Muscle of leg (tissue), 16 donors: ENCODE measurements at places on chromosomes 12 and 14. TPM values are rescaled to one million over a fixed set of nuclear protein-coding genes. Genes with fewer than 3 reads are reported as not detected.
A peak's percentile ranks its signal among the peaks of the same experiment; 100 is the strongest.

Gene PLD4
- 3.1 TPM for total RNA-seq

Gene TAS2R31
- total RNA-seq: 5.5 TPM

Gene DYRK4
- total RNA-seq: 30.4 TPM

Gene MYF6
- total RNA-seq: 105 TPM

Gene ASB2
- total RNA-seq: 32.3 TPM

Gene LTB4R2
- 1.9 TPM for total RNA-seq

DNA sequence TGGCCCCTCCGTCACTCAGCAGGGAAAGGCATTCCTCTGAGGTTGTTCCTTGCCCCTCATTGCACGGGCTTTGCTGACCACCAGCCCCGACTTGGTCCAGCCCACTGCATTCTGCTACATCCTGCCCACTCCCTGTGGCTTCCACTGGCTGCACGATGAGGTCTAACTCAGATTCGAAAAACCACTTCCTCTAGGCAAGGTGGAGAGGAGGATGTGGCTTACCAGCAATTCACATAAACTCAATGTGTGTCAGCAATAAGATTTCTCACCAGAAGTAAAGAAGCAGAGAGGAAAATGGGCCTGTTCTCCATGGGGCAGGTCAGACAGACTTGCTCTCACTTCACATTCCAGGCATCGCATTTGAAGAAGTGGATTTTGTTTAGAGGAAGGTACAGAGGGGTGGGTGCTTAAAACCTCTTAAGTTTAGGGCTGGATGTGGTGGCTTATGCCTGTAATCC lies 14.7 kb downstream of the GPR68 start:
- no peak for DNase-seq

- DNase-seq: no peak
These were observed 25.9 kb upstream of the CAND1 start for GRCh38 chr12:67243260-67243659.

GRCh38 chr12:87782838-87783237 lies 246.4 kb downstream of the C12orf50 start:
- no peak for DNase-seq

DNA sequence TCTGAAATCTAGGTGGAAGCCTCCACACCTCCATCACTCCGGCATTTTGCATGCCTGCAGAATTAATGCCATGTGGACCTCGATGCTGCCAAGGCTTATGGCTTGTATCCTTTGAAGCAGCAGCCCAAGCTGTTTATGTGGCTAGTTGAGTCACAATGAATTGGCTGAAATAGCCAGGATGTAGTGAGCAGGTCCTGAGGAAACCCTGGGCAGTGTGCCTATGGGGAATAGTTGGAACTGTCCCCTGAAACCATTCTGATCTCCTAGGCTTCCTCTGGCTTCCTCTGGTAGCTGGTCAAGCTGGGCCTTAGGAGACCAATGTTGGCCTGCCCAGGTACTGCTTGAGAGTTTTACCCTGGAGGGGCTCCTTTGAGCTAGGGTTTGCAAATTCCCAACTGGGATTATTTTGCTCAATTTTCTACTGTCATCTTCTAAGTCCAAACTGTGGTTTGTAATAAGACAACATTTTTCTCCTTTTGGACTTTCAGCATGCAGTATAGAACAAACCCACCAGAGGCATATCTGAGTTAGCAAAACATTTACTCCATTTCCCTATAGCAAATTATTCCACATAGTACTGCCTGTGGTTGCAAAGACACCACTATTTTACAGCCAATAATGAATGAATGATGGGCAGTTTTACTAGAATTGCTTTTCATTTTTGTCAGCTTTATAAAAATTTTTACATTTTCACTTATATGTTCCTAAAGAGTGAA lies 85.1 kb upstream of the AMIGO2 start:
- DNase-seq: no peak

DNA sequence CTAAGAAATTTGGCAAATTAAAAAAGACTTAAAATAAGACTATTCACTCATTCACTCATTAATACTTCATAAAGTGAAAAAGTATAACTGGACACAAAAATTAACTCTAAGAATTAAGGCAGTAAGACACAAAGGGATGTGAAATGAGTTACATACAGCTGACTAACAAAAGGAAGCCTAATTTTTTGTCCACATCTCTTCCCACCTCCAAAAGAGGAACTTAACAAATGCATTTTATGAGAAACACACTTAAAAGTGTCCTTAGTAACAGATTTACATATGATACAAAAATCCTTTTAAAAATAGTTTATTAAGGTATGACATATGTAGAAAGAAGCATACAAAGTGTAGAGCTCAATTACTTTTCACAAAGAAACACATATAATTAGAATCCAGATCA lies 88.9 kb downstream of the NUMB start:
- DNase-seq: no peak

GRCh38 chr12:90987520-90987919 lies 17.3 kb downstream of the EPYC start:
- no peak for DNase-seq

DNA sequence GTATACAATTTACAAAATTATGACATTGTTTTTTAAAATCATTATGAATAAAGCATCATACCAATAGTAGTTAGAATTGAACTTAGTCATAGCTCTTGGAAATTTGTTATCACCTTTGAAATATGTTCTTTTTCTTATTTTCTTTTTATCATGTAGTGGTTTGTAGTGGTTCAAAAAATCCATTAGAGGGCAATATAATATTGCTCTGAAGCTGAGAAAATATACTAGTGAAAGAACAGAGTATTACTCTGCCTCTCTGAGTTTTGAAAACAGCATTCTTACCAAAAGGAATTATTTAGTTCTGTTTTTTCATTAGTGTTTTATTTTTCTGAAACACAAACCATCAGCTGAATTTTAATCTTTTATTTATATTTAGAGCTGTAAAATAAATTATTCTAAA lies 76.2 kb downstream of the PDZRN4 start:
- DNase-seq: peak; percentile 16

GRCh38 chr14:44896275-44897040 lies 65.3 kb downstream of the KLHL28 start:
- DNase-seq: no peak

DNA sequence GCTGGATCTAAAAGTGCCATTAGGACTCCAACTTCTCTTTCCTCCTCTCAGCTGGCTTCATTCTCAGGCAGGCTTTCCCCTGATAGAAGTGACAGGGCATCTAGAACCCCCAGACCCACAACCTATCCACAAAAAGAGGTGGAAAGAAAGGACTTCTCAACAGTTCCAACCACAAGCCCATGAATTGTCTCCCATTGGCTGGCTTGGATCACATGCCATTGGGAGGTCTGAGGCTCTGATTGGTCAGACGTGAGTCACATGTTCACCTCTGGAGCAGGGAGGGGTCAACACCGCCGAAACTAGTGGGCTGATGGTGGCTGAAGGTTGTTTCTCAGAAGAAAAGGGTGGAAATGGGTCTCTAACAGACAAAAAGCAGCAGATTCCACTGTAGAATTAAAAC lies 47.2 kb downstream of the DRAM1 start:
- DNase-seq: no peak

DNA sequence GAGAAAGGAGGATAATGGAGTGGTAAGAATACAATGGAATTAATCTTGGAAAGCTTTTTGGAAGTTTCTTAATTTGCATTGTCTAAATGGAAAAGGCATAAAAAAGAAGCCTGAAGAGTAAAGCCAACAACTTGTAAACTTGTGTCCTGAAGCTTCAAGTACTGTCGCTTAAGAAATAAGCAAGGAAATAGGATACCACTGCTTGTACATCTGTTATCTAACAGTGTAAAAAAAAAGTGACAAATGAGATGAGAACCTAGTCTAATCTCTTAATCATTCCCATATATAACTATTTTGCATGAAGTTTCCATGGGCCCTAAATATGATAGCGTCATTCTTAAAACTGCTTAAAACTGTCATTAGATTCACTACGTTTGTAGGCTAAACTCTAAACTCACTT lies 134.0 kb upstream of the DYRK2 start:
- no peak for DNase-seq

DNA sequence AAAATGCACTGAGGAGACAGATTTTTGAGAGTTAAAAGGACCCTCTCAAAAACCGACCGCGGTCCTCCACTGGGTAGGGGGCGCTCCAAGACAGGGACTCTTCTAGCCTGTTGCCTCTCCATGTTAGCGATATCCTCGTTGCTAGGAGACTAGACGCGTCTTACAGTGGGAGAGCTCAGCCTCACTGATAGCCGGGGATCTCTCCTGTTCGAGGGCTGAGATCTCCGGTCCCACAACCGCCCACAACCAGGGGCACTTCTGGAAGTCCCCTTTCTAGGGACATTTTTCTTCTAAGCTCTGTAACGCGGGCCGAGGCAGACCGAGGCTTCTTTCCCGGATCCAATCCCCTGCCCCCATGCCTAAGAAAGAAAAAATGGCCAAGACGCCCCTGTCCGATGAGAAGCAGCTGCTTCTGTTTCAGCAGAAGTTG lies 21.3 kb downstream of the FKBP11 start:
- DNase-seq: peak; percentile 94

- no peak for DNase-seq
These were observed 380.2 kb downstream of the NAV3 start for GRCh38 chr12:78210894-78211302.

DNA sequence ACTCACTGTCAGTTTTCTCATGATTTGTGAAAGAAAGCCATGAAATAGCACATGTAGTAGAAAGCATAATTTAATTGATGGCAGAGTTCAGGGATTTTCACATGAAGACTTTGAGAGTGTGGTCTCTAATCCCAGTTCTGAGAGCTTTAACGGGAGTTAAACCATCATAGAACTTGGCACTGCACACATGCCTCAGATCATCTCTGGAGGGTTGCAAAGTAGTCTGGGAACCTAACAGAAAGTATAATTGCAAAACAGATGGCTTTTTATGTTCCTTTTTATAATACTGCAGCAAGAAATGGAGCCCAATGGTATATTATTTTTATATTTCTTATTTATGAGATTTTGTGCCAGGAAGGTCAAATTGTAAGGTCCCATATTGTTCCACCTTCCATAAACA lies 77.9 kb downstream of the BHLHE41 start:
- DNase-seq: peak; percentile 63

DNA sequence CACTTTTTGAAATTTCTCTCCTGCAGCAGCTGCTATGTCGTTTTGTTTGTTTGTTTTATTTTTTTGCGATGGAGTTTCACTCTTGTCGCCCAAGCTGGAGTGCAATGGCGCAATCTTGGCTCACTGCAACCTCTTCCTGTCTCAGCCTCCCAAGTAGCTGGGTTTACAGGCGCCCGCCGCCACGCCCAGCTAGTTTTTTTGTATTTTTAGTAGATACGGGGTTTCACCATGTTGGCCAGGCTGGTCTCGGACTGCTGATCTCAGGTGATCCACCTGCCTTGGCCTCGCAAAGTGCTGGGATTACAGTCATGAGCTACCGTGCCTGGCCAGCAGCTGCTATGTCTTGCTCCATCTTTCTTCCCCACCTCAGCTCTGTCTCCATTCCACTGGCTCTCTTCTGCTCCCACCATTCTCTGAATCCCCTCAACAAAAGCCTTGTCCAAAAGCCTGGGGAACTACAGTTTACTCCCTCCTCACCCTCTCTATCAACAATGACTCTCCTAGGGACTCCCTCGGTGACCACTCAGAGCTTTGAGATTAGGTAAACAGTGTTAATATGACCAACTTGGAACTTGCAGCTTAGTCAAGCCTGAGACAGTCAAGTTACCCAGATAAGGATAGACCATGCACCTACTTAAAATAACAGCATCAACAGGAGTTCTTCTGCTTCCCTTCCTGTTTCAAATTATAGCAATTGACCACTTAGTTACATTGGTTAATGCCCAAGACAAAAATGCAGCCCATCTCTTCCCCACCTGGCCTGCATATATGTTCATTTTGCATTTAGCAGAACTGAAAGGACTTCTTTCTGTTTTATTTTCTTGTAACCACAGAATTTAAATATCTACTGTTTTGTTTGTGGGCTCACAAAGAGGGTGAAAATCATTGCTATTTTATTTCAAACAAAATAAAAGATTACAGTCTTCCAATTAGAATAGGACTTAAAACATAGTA lies 189.0 kb upstream of the AMIGO2 start:
- DNase-seq: no peak

GRCh38 chr12:39354955-39355354 lies 88.0 kb downstream of the KIF21A start:
- DNase-seq: no peak

GRCh38 chr14:23028799-23029198 lies 5.9 kb downstream of the PSMB5 start:
- no peak for DNase-seq

DNA sequence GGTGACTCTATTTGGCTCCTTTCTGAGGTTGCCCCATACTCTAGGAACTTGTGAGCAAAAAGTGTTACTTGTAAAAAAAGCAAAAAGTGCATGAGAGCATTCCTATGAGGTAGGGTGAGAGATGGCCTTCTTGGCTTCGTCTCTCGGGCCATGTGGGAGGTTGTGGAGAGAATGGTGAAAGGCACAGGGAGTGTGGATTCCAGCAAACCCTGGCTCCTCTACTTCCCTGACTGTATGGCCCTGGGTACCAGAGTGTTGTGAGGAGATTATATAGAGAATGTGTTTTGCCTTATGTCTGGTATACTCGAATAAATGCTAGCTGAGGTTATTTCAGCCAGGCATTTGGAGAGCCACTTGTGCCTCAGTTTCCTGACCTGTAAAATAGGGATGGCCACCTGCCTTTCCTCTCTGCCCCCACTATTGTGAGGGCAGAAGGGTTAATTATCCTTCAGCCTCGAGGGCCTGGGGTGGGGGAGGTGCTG lies 11.0 kb downstream of the PLEKHG3 start:
- DNase-seq: no peak

- DNase-seq: no peak
These were observed 1674.7 kb upstream of the SEL1L start for GRCh38 chr14:83208341-83208740.

DNA sequence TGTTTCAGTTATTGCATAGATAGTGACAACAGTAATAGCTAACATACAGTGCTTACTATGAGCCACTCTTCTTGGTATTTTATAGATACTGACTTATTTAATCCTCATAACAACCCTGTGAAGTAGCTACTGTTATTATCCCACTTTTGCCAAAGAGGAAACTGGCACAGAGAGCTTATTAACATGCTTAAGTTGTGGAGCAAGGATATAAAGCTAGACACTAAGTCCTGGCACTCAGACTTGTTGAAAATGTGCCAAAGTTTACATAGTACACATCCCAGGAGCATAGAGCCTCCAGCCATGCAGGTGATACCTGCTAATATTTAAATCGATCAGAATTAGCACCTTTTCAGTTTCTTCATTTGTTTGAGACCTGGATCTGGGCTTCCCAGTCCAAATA lies 41.8 kb downstream of the VEZT start:
- DNase-seq: no peak

DNA sequence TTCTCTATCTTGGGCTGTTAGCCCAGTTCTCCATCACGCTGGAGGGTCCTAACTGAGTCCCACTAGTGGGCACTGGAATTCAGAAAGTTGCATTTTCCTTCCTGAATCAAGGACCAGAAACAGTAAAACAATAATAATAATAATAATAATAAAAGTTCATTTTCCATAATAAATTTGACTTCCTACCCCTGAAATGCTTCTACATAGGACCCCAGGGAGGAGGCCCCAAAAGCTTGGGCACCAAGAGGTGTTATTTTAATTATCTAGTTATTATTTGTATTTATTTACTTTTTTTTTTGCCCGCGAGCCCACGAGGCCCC lies 12.4 kb downstream of the SCNN1A start:
- no peak for DNase-seq
